ENCODE measurements at places on chromosomes 7 and 10. TPM values are rescaled to one million over a fixed set of nuclear protein-coding genes. Genes with fewer than 3 reads are reported as not detected.
A peak's percentile ranks its signal among the peaks of the same experiment; 100 is the strongest.

DNA sequence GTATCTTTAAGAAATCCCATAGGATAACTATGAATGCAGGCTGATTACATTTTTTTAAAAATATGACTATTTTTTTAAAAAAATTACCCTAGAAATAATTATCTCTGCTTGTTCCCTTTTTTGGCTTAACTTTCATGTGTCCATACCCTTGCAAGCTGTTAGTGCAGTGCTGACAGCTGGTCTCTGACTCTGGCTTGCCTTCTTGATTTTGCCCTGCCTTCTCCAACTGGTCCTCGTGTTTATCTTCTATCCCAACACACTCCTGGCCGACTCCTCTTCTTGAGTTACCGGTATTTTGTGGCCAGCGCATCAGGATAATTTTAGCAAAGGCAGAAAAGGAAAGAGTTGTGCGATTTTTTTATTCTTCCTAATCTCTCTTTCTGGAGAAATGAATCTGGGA lies 111.7 kb upstream of the STARD3NL start:
- H3K36me3 ChIP-seq: no peaks in the 10 kb centered on the region
- no peak for DNase-seq
- no peak overlapping the region for H3K27ac ChIP-seq

- H3K36me3 ChIP-seq: no peaks in the 10 kb centered on the region
- peak; percentile 95 for DNase-seq
- H3K4me1 ChIP-seq: peaks cover 22% of the 10 kb centered on the region
- H3K4me3 ChIP-seq: no peak overlapping the region
Observed at GRCh38 chr7:18361756-18362155, 133.8 kb upstream of the HDAC9 start.

DNA sequence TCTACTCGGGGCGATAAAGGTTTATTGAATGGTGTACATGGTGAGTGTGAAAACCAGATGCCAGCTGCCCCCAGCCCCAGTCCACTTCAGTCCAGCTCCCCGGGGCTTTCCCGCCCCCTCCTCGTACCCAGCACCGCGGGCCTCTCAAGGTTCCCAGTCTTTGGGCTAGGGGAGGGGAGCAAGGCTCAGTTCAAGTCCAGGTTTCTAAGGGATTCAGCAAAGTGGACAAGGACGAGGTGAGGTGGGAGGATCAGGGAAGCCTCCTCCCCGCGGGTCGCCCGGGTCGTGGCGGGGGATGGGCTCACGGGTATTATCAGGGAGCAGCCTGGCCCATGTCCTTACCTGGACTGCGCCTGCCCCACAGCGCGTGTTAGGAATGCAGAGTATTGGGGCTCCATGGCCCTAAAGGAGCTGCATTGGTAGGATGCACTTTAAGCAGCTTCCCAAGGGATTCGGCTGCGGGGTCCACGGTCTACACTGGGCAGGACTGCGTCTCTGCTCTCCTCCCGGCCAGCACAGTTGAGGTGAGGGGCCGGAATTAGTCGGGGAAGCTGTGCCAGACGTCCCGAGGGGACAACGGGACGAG lies 541 bp upstream of the PFKFB3 start:
- H3K4me3 ChIP-seq: peak overlapping the region; percentile 98
- peaks cover 7% of the 10 kb centered on the region for H3K4me1 ChIP-seq
- peaks cover 64% of the 10 kb centered on the region for H3K27me3 ChIP-seq
- H3K27ac ChIP-seq: no peak overlapping the region
- DNase-seq: peak; percentile 73
- no peaks in the 10 kb centered on the region for H3K36me3 ChIP-seq

DNA sequence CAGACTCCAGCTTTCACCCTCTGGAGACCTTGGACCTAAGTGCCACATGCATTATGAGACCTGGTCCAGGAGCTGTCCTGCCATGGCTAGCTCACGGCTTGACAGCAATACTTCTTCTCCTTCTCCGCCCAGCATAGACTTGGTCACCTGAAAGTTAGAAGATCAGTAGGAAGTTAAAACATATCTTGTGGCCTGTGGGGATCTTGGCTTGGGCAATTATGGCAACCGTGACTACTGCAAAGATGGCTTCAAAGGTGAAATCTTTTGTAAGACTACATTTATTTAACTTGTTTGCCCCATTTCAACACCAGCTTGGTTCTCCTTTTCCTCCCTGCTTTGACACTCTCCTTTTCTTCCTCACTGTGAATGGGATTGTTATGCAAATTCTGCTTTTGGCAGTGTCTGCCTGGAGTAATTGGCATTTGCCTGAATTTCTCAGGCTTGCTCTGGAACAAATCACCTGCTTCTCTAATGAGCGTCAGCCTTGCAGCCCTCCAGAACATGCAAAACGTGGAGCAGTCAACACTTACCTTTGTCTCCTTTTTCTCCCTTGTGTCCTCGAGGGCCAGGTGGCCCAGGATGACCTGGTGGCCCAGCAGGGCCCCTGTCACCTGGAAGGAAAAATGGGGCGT lies 53.4 kb downstream of the COL17A1 start:
- H3K27ac ChIP-seq: no peak overlapping the region
- H3K4me1 ChIP-seq: peaks cover 15% of the 10 kb centered on the region
- no peaks in the 10 kb centered on the region for H3K36me3 ChIP-seq
- H3K27me3 ChIP-seq: no peaks in the 10 kb centered on the region
- no peak overlapping the region for H3K4me3 ChIP-seq

- no peak overlapping the region for H3K27ac ChIP-seq
- no peaks in the 10 kb centered on the region for H3K27me3 ChIP-seq
- peak; percentile 87 for DNase-seq
- no peak overlapping the region for H3K4me3 ChIP-seq
Observed at GRCh38 chr7:7424151-7424873, 111.4 kb downstream of the COL28A1 start.

DNA sequence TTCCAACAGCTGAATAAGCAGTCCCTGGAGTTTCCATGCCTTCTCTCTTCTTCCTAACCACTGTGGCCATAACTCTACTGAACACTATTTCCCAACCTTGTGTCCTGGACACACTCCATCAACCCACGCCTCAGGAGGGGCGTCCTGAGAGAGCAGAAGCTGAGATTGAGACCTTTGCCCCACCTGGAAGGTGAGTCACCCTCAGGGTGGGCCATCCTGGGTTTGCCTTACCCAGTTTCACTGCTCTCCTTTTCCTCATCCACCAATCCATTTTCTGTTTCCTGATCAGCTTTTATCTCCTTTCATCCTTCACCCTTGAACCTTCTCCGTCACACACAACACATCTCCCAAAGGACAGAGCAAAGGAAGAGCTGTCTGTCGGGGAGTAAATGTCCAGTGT lies 91.4 kb downstream of the TMEM130 start:
- no peak for DNase-seq
- H3K4me3 ChIP-seq: no peak overlapping the region
- peaks cover 7% of the 10 kb centered on the region for H3K4me1 ChIP-seq
- H3K27me3 ChIP-seq: no peaks in the 10 kb centered on the region
- no peaks in the 10 kb centered on the region for H3K36me3 ChIP-seq

Gene WEE2
- 0.16 TPM for total RNA-seq

DNA sequence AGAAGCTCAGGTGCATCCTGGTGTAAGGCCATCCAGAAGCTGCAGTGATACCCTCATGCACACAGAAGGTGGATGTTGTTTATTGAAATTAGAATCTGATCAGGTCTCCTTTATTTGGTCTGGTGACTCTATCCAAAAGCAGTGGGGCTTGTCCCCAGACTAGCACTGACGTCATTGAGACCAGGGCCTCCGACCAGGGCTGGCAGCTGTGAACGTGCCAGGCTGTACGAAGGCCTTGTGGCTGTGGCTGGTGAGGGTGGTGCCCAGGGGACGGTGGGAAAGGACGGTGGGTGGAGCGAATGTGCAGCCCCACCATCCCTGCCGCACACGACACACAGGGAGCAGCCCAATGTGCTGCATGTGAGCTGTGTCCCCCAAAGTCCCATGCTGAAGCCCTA lies 160.0 kb downstream of the ADARB2 start:
- no peaks in the 10 kb centered on the region for H3K4me1 ChIP-seq
- DNase-seq: no peak
- no peak overlapping the region for H3K27ac ChIP-seq
- H3K4me3 ChIP-seq: no peak overlapping the region
